ENCODE measurements at places on chromosomes 12 and 14. TPM values are rescaled to one million over a fixed set of nuclear protein-coding genes. Genes with fewer than 3 reads are reported as not detected.

DNA sequence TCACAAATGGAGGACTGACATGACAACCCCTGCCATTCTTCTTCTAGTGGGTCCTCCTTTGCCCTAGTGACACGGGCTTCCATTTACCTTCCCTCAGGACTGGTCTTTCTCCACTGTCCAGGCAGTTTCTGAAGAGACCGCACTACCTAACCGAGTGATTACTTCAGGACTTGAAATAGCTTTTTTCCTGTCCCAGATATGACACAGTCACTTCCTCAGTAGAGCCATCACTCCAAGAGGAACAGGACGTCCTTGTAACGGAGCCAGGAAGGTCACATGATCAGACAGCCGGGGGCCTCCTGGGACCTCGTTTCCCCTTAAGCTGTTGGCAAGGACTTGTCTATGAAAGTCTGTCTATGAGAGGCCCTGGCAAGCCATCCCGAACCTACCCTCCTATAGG lies 62.3 kb downstream of the FOS start:
- peak; percentile 83 for DNase-seq

GRCh38 chr12:108995370-108995992 lies 25.4 kb downstream of the SVOP start:
- no peak for DNase-seq

DNA sequence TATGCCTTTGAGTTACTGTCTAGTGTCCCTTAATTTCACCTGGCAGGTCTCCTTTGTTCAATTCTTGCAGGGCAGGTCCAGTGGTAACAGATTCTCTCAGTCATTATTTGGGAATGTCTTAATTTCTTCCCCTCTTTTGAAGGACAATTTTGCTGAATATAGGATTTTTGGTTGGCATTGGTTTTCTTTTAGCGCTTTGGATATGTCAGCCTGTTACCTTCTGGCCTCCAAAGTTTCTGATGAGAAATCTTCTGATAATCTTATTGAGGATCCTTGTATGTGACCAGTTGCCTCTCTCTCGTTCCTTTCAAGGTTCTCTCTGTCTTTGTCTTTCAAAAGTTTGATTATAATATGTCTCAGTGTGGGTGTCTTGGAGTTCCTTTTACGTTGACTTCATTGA lies 38.1 kb downstream of the ZDHHC17 start:
- no peak for DNase-seq

DNA sequence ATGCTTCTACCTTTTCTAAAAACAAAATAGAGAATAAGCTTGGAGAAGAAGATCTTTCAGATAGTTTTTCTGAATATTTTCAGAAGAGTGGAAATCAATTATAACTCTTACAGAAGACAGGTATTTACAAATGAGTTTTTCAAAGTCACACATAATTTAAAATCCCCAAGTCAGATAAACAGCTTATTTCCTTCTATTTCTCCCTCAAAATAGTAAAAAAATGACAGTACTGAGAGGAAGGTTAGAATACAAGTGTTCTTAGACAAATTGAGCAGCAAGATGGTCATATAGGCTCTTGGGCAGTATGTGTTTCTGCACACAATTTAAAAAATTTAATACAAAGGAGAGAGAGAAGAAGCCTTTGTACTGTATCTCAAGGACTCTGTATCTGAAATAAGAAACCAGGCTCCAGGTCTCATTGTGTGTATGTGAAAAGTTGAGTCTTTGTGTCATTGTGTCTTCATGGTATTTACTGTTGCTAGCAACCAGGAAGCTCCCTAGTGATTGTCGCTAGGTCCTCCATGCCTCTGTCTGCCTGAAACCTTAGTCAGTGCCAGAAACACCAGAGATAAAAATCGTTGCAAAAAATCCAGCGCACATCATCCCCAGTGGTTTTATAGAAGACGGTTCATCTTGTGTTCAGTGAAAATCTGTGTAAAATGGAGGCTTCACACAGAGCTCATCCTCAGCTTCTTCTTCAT lies 12.9 kb upstream of the TUBA1A start:
- DNase-seq: no peak

DNA sequence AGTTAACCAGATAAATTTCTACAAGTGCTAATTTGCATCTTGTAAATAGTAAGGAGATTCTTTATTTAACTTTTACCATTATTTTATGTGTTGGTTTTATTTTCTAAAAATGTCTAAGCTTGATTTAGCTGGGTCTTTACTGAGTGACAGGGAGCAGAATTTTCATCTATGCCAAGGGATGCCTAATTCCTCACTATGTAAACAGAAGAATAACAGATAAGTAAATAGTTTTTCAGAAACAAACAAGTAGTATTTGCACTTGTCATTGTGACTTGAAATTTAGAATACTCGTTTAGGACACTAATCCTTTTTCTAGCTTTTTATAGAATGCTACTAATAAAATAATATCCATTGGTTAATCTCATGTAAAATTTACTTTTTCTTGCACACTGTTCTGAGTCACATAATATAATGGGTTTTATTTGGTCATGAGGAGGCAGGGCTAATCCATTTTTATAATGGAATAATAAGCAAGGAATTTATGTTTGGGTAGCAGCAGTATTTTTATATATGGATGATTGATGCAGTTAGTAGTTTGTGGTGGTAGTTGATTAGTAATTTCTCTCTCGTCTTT lies 746.5 kb downstream of the SLC6A15 start:
- no peak for DNase-seq

DNA sequence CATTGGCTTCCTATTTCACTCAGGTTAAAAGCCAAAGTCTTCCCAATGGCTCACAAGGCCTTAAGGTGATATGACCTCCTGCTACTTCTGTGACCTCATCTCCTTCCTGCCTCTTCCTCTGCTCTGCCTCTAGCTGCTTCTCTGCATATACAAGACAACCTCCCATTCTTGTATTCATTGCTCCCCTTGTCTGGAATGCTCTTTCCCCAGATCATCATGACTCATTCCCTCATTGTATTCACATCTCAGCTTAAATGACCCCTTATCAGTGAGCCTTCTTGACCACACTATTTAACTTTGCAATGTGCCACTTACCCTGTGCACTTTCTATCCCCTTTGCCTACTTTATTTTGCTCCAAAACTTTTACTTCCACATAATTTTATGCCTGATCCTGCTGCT lies 90.2 kb downstream of the PPP1R12A start:
- DNase-seq: no peak

DNA sequence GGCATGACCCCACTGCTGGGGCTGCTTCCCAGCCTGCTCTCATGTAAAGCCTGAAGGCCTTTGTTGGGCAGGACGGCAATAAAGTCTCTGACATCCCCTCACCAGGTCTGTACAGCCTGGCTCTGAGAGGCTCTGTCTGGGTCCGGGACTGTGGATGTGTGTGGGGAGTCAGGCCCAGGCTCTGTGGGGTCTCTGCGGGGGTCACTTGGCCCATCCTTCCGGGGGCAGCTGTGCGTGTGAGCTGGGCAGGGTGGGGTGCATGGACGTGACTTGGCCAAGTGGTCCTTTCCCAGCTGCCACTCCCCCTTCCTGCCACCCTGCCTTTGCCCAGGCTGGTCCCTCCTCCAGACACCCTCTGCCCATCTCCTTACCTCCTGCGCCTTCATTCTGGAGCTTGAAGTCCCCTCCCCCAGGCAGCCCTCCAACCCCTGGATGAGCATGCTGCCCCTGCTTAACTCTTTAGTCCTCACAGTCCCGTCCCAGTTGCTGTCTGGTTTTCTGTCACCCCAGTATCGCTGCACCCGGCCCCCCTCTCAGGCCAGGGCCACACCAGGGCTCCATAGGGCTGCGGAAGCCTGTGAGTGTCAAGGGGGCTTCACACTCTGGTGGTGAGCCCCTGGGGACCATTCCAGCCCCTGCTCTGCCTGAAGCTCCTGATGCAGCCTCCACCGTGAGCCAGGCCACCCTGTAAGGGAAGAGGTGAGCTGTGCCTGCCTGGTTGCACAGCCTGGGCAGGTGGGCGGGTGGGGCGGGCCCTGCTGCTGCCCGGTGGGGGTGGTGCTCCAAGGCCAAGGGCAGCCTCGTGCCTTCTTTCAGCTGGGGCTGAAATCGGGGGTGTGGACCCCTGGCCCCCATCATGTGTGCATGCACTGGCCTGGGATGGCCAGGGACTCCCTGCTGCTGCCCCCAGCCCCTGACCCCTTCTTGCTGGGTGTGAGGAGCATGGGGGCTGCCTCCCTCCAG lies 25.5 kb upstream of the KIF26A start:
- DNase-seq: no peak

- DNase-seq: no peak
Measured at GRCh38 chr14:64326502-64326901, 32.3 kb upstream of the ESR2 start.

DNA sequence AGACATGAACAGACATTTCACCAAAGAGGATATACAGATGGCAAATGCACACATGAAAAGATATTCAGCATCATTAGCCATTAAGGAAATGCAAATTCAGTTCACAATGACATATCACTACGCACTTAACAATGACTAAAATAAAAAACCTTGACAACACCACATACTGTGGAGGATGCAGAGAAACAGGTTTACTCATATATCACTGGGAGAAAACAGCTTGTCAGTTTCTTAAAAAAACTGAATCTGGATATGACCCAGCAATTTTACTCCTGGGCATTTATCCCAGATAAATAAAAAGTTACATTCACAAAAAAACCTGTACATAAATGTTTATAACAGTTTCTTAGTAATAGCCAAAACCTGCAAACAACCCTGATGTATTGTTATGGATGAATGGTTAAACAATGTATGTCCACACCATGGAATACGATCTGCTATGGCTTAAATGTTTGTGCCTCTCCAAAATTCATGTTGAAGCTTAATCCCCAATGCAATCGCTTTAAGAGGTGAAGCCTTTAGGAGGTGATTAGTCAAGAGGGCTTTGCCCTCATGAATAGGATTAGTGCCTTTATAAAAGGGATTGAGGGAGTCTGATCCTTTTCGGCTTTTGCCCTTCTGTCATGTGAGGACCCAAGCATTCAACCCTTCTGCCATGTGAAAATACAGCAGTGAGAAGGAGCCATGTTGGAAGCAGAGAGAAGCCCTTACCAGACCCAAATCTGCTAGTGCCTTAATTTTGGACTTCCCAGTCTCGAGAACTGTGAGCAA lies 36.0 kb upstream of the PPP4R3A start:
- DNase-seq: no peak

Gene CCDC38
- 0.24 TPM for total RNA-seq

Gene HIF1A
- total RNA-seq: 68.6 TPM

Gene CAMKK2
- total RNA-seq: 40.4 TPM

Gene RAN
- total RNA-seq: 300 TPM

Gene SMCO2
- total RNA-seq: 0.47 TPM

Gene KRT2
- total RNA-seq: not detected

Gene TROAP
- 1.4 TPM for total RNA-seq

Gene DNAI7
- total RNA-seq: 6.7 TPM
